Activated CD8-positive, alpha-beta T cell treated with anti-CD3 and anti-CD28 coated beads, Interleukin-2, amount 10 ng/mL, durations not matched to agents 7 days and 5 days (primary cell): ENCODE measurements at places on chromosomes 5 and 9. TPM values are rescaled to one million over a fixed set of nuclear protein-coding genes. Genes with fewer than 3 reads are reported as not detected.

Gene ORM2
- total RNA-seq = not detected

GRCh38 chr5:58085800-58086199, 374.1 kb downstream of the PLK2 start:
- H3K36me3 ChIP-seq = no peaks in the 10 kb centered on the region
- no peaks in the 10 kb centered on the region for H3K4me1 ChIP-seq
- H3K27me3 ChIP-seq = peaks cover 2% of the 10 kb centered on the region
- H3K27ac ChIP-seq = no peak overlapping the region

GRCh38 chr5:176507911-176508310, 29.3 kb downstream of the RNF44 start:
- peak overlapping the region; percentile 35 for H3K27ac ChIP-seq
- peaks cover 53% of the 10 kb centered on the region for H3K36me3 ChIP-seq
- no peaks in the 10 kb centered on the region for H3K27me3 ChIP-seq
- H3K4me3 ChIP-seq = no peak overlapping the region
- DNase-seq = no peak

- H3K27ac ChIP-seq = peak overlapping the region; percentile 90
- H3K4me1 ChIP-seq = peaks cover 75% of the 10 kb centered on the region
- H3K27me3 ChIP-seq = no peaks in the 10 kb centered on the region
- peak; percentile 67 for DNase-seq
- H3K36me3 ChIP-seq = peaks cover 1% of the 10 kb centered on the region
- H3K4me3 ChIP-seq = peak overlapping the region; percentile 83
Observed at GRCh38 chr5:75053304-75054133, 1.2 kb upstream of the GCNT4 start.
